Right atrium auricular region (tissue), 2 donors: ENCODE measurements at places on chromosomes 2 and 18. TPM values are rescaled to one million over a fixed set of nuclear protein-coding genes. Genes with fewer than 3 reads are reported as not detected.

ALPG gene
- total RNA-seq = not detected

CUL3 gene
- 43.5 TPM for total RNA-seq

SMYD1 gene
- total RNA-seq = 179 TPM

SEPTIN10 gene
- 47.0 TPM for total RNA-seq

EIPR1 gene
- 13.2 TPM for total RNA-seq

CYTIP gene
- total RNA-seq = 3.3 TPM

BBS5 gene
- total RNA-seq = 7.0 TPM

HOXD9 gene
- total RNA-seq = not detected

TTN gene
- 1,330 TPM for total RNA-seq

TRIM43 gene
- total RNA-seq = not detected

TTC32 gene
- 3.7 TPM for total RNA-seq

NABP1 gene
- 2.2 TPM for total RNA-seq

RASGRP3 gene
- total RNA-seq = 50.0 TPM

RAB6C gene
- total RNA-seq = not detected

LBH gene
- total RNA-seq = 54.6 TPM

FBXO36 gene
- total RNA-seq = 1.3 TPM

RAPGEF4 gene
- total RNA-seq = 14.1 TPM

MAIP1 gene
- total RNA-seq = 18.2 TPM

SERPINB4 gene
- not detected for total RNA-seq

CMPK2 gene
- total RNA-seq = 1.8 TPM

SPHKAP gene
- total RNA-seq = 75.5 TPM

FRZB gene
- 2.4 TPM for total RNA-seq

AGPS gene
- total RNA-seq = 12.3 TPM

MAP3K19 gene
- not detected for total RNA-seq

TUBB6 gene
- 337 TPM for total RNA-seq

CDK15 gene
- total RNA-seq = not detected

ACVR1C gene
- total RNA-seq = 0.67 TPM

ZSWIM2 gene
- not detected for total RNA-seq

IL1RL2 gene
- total RNA-seq = not detected

TRIP12 gene
- 94.8 TPM for total RNA-seq

EDAR gene
- not detected for total RNA-seq

OR6B2 gene
- not detected for total RNA-seq

CRYGC gene
- not detected for total RNA-seq

GAREM2 gene
- total RNA-seq = 48.4 TPM

CABYR gene
- total RNA-seq = 0.41 TPM

DLGAP1 gene
- total RNA-seq = 0.56 TPM

SERPINB13 gene
- not detected for total RNA-seq

TUBB8B gene
- total RNA-seq = not detected

ITGA6 gene
- 31.2 TPM for total RNA-seq

SH3YL1 gene
- 7.8 TPM for total RNA-seq

IL1R2 gene
- 2.8 TPM for total RNA-seq

TEX44 gene
- not detected for total RNA-seq

SKA1 gene
- total RNA-seq = not detected

MERTK gene
- 13.7 TPM for total RNA-seq

COL4A3 gene
- 2.7 TPM for total RNA-seq
